Heart right ventricle (tissue), 16 donors: ENCODE measurements at places on chromosomes 6 and 20. TPM values are rescaled to one million over a fixed set of nuclear protein-coding genes. Genes with fewer than 3 reads are reported as not detected.

- no peak overlapping the region for H3K4me3 ChIP-seq
- no peak overlapping the region for H3K27ac ChIP-seq
- H3K4me1 ChIP-seq: peaks cover 28% of the 10 kb centered on the region
- no peaks in the 10 kb centered on the region for H3K27me3 ChIP-seq
- no peaks in the 10 kb centered on the region for H3K36me3 ChIP-seq
Observed at GRCh38 chr6:79686707-79687309, 55.7 kb downstream of the SH3BGRL2 start.

DNA sequence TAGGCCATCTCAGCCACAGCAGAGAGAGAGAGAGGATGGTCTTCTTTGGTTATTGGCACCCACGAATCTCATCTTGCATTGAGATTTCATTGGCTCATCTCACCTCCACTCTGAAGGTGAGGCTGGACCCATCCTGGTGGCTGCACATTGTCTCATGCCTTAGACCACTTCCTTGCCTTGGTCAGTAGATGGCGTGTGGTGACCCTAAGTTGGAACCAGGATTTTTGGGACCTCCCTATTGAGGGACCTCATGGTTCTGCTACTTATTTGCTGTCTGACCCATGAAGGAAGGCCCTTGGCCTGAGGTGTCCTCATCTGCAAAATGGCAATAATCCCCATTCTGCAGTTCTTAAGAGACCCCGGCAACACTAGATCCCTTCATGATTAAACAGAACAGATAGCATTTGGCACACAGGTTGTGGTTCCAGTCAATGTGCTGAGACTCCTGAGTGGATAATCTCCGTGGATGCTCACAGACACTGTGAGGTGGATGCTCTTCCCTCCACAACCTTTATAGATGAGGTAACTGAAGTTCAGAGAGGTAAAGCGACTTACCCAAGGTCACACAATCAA lies 21.5 kb upstream of the AAR2 start:
- H3K4me1 ChIP-seq: no peaks in the 10 kb centered on the region
- H3K27ac ChIP-seq: no peak overlapping the region
- H3K36me3 ChIP-seq: peaks cover 2% of the 10 kb centered on the region
- H3K27me3 ChIP-seq: no peaks in the 10 kb centered on the region
- no peak overlapping the region for H3K4me3 ChIP-seq

DNA sequence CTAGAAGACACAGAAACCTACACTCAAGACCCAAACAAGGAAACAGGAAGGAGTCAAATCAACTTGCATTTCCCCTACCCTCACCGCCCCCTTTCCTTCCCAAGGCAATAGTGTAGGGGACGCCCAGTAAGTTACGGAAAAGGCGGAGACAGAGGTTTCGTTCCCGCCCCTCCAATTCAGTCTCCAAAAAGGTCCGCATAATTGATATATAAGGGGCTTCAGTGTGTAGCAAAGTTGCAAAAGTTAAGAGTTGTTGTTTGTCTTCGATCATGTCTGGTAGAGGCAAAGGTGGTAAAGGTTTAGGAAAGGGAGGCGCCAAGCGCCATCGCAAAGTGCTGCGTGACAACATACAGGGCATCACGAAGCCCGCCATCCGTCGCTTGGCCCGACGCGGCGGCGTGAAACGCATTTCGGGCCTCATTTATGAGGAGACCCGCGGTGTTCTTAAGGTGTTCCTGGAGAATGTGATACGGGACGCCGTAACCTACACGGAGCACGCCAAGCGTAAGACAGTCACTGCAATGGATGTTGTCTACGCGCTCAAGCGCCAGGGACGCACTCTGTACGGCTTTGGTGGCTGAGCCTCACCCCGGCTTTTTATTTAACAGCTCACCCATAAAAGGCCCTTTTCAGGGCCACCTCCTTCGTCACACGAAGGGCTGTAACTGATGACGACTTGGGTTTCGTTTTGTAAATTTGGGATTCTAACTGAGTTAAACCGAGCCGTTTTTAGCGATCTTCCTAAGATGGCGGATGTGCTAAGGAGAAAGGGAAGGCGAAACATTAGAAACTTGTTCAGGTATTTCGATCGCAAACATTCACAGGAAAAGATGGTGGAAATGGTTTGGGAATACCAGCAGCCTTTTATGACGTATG lies 124.6 kb upstream of the BTN3A2 start:
- peak overlapping the region; percentile 51 for H3K4me3 ChIP-seq
- no peaks in the 10 kb centered on the region for H3K36me3 ChIP-seq
- H3K27me3 ChIP-seq: peaks cover 65% of the 10 kb centered on the region

DNA sequence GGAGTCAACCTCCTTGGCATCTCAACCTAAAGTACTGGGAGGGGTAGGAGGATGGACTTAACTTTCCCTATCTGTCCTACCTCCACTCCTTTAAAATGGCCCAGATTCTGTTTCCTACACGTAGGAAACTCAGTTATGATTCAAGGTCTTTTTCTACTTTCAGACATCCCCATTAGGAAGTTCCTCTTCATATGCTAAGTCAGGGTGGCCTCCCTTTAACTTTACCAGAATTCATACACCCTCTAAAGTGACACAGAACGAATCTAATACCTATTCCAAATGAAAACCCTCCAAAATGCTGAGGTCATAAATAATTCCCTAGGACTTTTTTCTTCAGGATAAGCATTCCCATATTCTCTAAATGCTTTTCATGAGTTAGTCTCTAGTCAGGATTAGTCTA lies 15.6 kb downstream of the ARG1 start:
- no peak overlapping the region for H3K27ac ChIP-seq
- DNase-seq: no peak
- H3K4me3 ChIP-seq: no peak overlapping the region

GRCh38 chr6:12149944-12150510 lies 137.9 kb downstream of the HIVEP1 start:
- DNase-seq: no peak
- H3K27me3 ChIP-seq: no peaks in the 10 kb centered on the region
- no peak overlapping the region for H3K4me3 ChIP-seq
- no peak overlapping the region for H3K27ac ChIP-seq
- H3K36me3 ChIP-seq: no peaks in the 10 kb centered on the region

DNA sequence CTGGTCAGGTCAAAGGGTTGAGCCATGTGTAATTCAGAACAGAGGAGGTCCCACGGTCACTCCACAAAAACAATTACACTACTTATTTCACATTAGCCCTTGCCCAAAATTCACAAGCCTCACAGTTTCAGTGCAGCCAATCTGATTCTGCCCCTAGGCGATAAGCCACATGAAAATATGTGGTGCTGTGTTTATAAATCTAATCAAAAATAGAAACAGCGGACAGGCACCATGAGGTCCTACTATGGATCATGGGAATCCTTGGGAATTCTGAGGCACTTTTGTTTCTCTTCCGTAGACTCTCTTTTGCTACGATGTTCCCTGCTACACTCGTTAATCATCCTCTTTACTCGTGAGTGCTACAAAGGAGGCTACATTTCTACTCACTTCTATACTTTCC lies 476.1 kb downstream of the TFAP2A start:
- no peak overlapping the region for H3K4me3 ChIP-seq
- H3K36me3 ChIP-seq: no peaks in the 10 kb centered on the region
- H3K27ac ChIP-seq: no peak overlapping the region
- no peaks in the 10 kb centered on the region for H3K4me1 ChIP-seq

- H3K27ac ChIP-seq: no peak overlapping the region
- no peak for DNase-seq
- no peaks in the 10 kb centered on the region for H3K36me3 ChIP-seq
Observed at GRCh38 chr20:46951405-46951804, 56.8 kb downstream of the EYA2 start.

- no peak overlapping the region for H3K4me3 ChIP-seq
- H3K36me3 ChIP-seq: no peaks in the 10 kb centered on the region
- no peak overlapping the region for H3K27ac ChIP-seq
- H3K27me3 ChIP-seq: no peaks in the 10 kb centered on the region
Observed at GRCh38 chr6:24600903-24601302, 45.1 kb downstream of the KIAA0319 start.

GRCh38 chr6:28485482-28485881 lies 30.1 kb downstream of the GPX6 start:
- H3K4me3 ChIP-seq: no peak overlapping the region
- H3K4me1 ChIP-seq: no peaks in the 10 kb centered on the region
- H3K27ac ChIP-seq: no peak overlapping the region
- no peak for DNase-seq
- H3K36me3 ChIP-seq: no peaks in the 10 kb centered on the region
- peaks cover 92% of the 10 kb centered on the region for H3K27me3 ChIP-seq

The LHFPL5 gene
- total RNA-seq: not detected

The ISM1 gene
- 1.4 TPM for total RNA-seq

The CST7 gene
- 10.0 TPM for total RNA-seq

The EYA4 gene
- 18.7 TPM for total RNA-seq

The C4A gene
- 55.4 TPM for total RNA-seq
